ENCODE measurements at places on chromosomes 13 and 19. TPM values are rescaled to one million over a fixed set of nuclear protein-coding genes. Genes with fewer than 3 reads are reported as not detected.
A peak's percentile ranks its signal among the peaks of the same experiment; 100 is the strongest.

Gene ADGRE2
- total RNA-seq: 1.1 TPM

Gene ZNF93
- 3.8 TPM for total RNA-seq

Gene ZNF439
- 20.3 TPM for total RNA-seq

Gene DAPK3
- total RNA-seq: 80.1 TPM

Gene ZNF579
- total RNA-seq: 3.0 TPM

Gene ZNF98
- not detected for total RNA-seq

Gene ZNF225
- total RNA-seq: 26.9 TPM

DNA sequence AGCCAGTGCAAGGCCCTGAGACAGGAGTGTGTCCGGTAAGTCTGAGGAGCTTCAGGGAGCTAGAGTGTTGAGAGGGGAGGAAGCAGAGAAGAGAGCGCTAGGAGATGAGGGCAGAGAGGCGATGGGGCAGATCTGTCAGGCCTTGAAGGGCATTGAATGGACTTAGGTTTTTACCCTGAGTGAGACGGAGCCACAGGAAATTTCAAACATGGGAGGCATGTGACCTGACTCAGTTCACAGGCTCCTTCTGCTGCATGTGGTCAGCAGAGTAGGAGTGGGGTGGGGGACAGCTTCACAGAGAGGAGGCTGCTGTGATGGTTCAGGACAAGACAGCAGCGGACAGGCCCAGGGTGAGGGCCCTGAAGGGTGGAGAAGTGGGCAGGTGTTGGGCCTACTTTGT, 2.5 kb upstream of the FAM98C start:
- H3K4me1 ChIP-seq: no peaks in the 10 kb centered on the region
- H3K36me3 ChIP-seq: no peaks in the 10 kb centered on the region
- H3K4me3 ChIP-seq: no peak overlapping the region
- no peak overlapping the region for H3K27ac ChIP-seq
- H3K27me3 ChIP-seq: peaks cover 63% of the 10 kb centered on the region
- DNase-seq: no peak

GRCh38 chr13:43979492-43979891, 99.8 kb downstream of the LACC1 start:
- H3K36me3 ChIP-seq: no peaks in the 10 kb centered on the region
- no peak for DNase-seq
- no peak overlapping the region for H3K4me3 ChIP-seq
- H3K27me3 ChIP-seq: peaks cover 4% of the 10 kb centered on the region

- peaks cover 6% of the 10 kb centered on the region for H3K4me1 ChIP-seq
- no peak overlapping the region for H3K27ac ChIP-seq
- H3K4me3 ChIP-seq: no peak overlapping the region
- H3K36me3 ChIP-seq: no peaks in the 10 kb centered on the region
- no peaks in the 10 kb centered on the region for H3K27me3 ChIP-seq
Measured at GRCh38 chr13:99661791-99662190, 160.5 kb downstream of the TM9SF2 start.

DNA sequence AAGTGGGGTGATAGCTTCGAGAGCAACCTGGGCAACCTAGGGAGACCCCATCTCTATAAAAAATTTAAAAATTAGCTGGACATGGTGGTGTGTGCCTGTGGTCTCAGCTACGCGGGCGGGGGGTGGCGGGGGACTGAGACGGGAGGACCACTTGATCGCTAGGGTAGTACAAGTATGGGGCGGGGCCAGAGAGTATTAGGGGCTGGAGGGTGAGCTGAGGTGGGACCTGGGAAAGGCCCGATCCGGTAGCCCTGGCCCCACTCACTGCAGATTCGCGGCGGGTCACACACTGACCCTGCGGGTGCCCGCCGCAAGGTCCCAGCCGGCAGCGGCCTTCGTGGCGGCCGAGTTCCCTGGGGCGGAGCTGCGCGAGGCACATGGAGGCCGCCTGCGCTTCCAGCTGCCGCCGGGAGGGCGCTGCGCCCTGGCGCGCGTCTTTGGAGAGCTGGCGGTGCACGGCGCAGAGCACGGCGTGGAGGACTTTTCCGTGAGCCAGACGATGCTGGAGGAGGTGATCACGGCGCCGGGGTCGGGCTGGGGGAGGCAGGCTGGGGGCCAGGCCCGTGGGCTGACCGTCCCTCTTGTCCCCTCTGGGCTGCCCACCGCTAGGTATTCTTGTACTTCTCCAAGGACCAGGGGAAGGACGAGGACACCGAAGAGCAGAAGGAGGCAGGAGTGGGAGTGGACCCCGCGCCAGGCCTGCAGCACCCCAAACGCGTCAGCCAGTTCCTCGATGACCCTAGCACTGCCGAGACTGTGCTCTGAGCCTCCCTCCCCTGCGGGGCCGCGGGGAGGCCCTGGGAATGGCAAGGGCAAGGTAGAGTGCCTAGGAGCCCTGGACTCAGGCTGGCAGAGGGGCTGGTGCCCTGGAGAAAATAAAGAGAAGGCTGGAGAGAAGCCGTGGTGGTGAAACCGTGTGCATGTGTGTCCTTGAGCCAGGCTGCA, 2.0 kb upstream of the ARHGAP45 start:
- no peak overlapping the region for H3K4me3 ChIP-seq
- H3K36me3 ChIP-seq: no peaks in the 10 kb centered on the region
- H3K4me1 ChIP-seq: peaks cover 49% of the 10 kb centered on the region
- peaks cover 36% of the 10 kb centered on the region for H3K27me3 ChIP-seq
- DNase-seq: peak; percentile 81

GRCh38 chr13:31903111-31903815, 128.3 kb upstream of the FRY start:
- no peak overlapping the region for H3K27ac ChIP-seq
- no peaks in the 10 kb centered on the region for H3K36me3 ChIP-seq
- no peak for DNase-seq
- H3K4me3 ChIP-seq: no peak overlapping the region
- no peaks in the 10 kb centered on the region for H3K27me3 ChIP-seq

GRCh38 chr13:100040196-100040595, 48.7 kb upstream of the PCCA start:
- no peak for DNase-seq
- no peaks in the 10 kb centered on the region for H3K36me3 ChIP-seq
- no peaks in the 10 kb centered on the region for H3K4me1 ChIP-seq
- H3K27me3 ChIP-seq: no peaks in the 10 kb centered on the region
- no peak overlapping the region for H3K4me3 ChIP-seq

GRCh38 chr19:7953060-7953459, 9.6 kb upstream of the TIMM44 start:
- no peaks in the 10 kb centered on the region for H3K36me3 ChIP-seq
- no peaks in the 10 kb centered on the region for H3K27me3 ChIP-seq
- no peaks in the 10 kb centered on the region for H3K4me1 ChIP-seq
- DNase-seq: no peak
- no peak overlapping the region for H3K4me3 ChIP-seq

- H3K27me3 ChIP-seq: no peaks in the 10 kb centered on the region
- H3K4me3 ChIP-seq: no peak overlapping the region
- no peak overlapping the region for H3K27ac ChIP-seq
- H3K4me1 ChIP-seq: no peaks in the 10 kb centered on the region
- no peak for DNase-seq
- no peaks in the 10 kb centered on the region for H3K36me3 ChIP-seq
Measured at GRCh38 chr13:78852709-78853108, 193.8 kb upstream of the OBI1 start.

GRCh38 chr13:100274942-100275506, 186.1 kb downstream of the PCCA start:
- H3K36me3 ChIP-seq: no peaks in the 10 kb centered on the region
- no peaks in the 10 kb centered on the region for H3K4me1 ChIP-seq
- no peaks in the 10 kb centered on the region for H3K27me3 ChIP-seq
- no peak overlapping the region for H3K4me3 ChIP-seq

- no peak for DNase-seq
- H3K27ac ChIP-seq: no peak overlapping the region
- no peaks in the 10 kb centered on the region for H3K36me3 ChIP-seq
- H3K27me3 ChIP-seq: no peaks in the 10 kb centered on the region
- H3K4me1 ChIP-seq: no peaks in the 10 kb centered on the region
Measured at GRCh38 chr13:92963029-92963428, 263.6 kb upstream of the GPC6 start.

- H3K27me3 ChIP-seq: no peaks in the 10 kb centered on the region
- H3K36me3 ChIP-seq: no peaks in the 10 kb centered on the region
Measured at GRCh38 chr19:18710996-18711751, 27.7 kb downstream of the CRTC1 start.

DNA sequence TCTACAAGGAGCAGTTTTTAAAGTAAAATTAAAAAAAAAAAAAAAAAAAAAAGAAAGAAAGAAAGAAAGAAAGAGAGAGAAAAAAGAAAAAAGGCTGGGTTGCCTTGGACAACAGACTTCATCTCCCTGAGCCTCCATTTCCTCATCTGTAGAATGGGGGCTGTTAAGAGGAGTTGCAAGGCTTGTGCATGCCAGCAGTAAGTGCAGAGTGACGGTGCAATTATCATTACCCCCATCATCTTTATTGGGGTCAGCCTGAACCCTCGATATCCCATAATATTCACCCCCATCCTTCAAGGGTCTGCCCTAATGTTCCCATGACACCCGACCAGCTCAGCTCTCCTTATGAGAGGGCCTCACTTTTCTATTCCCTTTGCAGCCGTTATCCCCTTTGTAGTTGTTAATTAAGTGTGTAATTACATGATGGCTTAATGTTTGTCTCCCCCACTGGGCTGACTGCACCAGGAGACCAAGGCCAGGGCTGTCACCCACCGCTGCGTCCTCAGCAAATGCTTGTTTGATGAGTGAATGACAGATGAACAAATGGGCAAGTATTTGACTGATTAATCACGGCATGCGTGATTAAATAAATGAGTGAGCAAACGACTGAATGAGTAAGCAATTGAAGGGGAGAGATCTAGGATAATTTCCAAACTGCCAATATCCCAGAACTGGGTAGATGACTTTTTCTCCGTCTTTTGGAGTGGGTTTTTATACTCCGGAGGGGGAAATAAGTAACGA, 10.1 kb downstream of the FOSB start:
- no peak overlapping the region for H3K4me3 ChIP-seq
- DNase-seq: no peak
- peaks cover 16% of the 10 kb centered on the region for H3K4me1 ChIP-seq
- peaks cover 38% of the 10 kb centered on the region for H3K27me3 ChIP-seq

DNA sequence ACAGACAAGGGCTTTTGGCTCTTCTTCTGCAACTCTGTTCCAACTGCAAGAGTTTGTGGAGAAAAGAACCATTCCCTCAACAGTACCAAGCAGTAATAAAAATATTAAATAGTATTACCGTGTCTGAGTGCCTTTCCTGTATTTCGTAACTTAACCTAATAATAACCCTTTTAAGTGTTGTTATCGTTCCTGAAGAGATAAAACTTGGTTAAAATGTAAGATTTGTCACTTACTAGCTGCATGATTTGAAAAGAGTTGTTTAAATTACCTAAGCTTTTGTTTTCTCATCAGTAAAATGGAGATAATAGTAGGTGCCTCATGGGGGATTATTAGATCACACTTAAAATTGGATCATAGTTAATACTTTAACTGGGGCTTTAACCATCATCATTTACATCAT, 447.2 kb downstream of the GPC5 start:
- no peak for DNase-seq
- H3K27me3 ChIP-seq: no peaks in the 10 kb centered on the region
- no peaks in the 10 kb centered on the region for H3K36me3 ChIP-seq
- no peaks in the 10 kb centered on the region for H3K4me1 ChIP-seq

- H3K4me3 ChIP-seq: no peak overlapping the region
- no peak for DNase-seq
- H3K27me3 ChIP-seq: no peaks in the 10 kb centered on the region
- H3K4me1 ChIP-seq: peaks cover 9% of the 10 kb centered on the region
Measured at GRCh38 chr19:56321989-56322440, 7.4 kb upstream of the ZSCAN5A start.

DNA sequence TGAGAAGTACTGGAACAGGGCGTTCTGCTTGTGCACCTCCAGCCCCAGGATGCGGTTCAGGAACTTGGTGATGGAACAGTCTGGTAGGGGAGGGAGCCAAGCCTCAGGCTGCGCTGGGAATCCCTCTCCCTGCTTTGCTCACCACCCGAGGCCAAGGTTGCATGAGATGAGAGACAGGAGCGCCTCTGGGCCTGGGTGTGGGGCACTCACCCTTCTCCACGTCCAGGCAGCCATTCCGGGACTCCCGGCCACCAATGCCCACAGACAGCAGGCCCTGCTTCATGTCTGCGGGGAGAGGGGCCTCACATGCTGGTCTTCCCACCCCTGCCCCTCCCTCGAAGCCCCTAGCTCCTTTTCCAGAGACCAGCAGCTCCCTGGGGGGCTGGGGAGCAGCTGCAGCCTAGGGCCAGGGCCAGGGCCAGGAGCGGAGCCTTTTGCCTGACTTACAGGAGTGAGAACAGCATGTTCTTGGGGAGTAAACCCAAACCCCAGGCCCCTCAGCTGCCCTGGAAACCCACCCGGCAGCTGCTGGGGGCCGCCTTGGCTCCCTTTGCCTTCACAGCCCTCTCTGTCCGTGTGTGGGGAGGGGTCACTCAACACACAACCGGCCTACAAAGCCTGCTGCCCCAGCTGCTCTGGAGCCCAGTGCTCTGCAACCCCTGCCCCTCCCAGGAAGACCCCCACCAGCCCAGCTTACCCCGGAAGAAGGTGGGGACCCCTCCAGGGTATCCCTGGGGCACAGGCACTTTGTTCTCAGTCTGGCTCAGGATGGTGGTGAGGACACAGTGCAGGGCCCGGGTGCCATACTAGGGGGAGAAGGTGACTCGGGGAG, 7.2 kb downstream of the GPX4 start:
- H3K27ac ChIP-seq: peak overlapping the region; percentile 79
- H3K27me3 ChIP-seq: no peaks in the 10 kb centered on the region
- H3K4me1 ChIP-seq: peaks cover 37% of the 10 kb centered on the region
- H3K4me3 ChIP-seq: no peak overlapping the region
- DNase-seq: no peak
- H3K36me3 ChIP-seq: peaks cover 15% of the 10 kb centered on the region

DNA sequence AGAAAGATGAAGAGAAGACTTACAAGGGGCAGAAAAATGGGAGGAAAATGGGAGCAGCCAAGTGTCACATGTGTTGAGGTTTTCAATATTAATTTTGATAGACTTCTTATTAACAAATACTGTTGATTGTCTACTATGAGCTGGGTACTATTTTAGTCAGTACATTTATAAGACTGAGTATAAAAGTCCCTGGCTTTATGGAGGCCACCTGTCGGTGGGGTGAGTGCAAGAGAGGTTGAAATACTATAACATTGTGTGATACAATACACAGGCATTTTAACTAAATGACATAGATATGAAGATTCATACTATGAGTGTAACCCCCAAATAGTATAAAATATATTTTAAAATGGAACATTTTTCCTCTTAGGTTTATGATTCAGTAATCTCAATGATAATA, 29.9 kb downstream of the SLC10A2 start:
- no peak overlapping the region for H3K4me3 ChIP-seq
- no peak overlapping the region for H3K27ac ChIP-seq
- no peak for DNase-seq
- H3K4me1 ChIP-seq: no peaks in the 10 kb centered on the region

GRCh38 chr13:72383646-72384045, 343.8 kb downstream of the MZT1 start:
- no peak for DNase-seq
- no peak overlapping the region for H3K4me3 ChIP-seq
- H3K36me3 ChIP-seq: no peaks in the 10 kb centered on the region
- H3K27me3 ChIP-seq: no peaks in the 10 kb centered on the region
- no peak overlapping the region for H3K27ac ChIP-seq

GRCh38 chr19:40596608-40597328, 4.4 kb upstream of the LTBP4 start:
- H3K4me3 ChIP-seq: no peak overlapping the region
- no peaks in the 10 kb centered on the region for H3K36me3 ChIP-seq
- DNase-seq: peak; percentile 56
- peaks cover 50% of the 10 kb centered on the region for H3K4me1 ChIP-seq

Measured in transverse colon (tissue), 4 donors.